ENCODE measurements at places on chromosomes 5 and 9.
A peak's percentile ranks its signal among the peaks of the same experiment; 100 is the strongest.

- no peak for DNase-seq
These were observed 8.7 kb upstream of the QRFP start for GRCh38 chr9:130905125-130905901.

GRCh38 chr5:963310-963672, 45.3 kb upstream of the NKD2 start:
- no peak for DNase-seq

- DNase-seq, result peak; percentile 35
These were observed 618 bp downstream of the TNPO1 start for GRCh38 chr5:72817076-72817481.

- no peak for DNase-seq
These were observed 324.4 kb downstream of the NDUFS4 start for GRCh38 chr5:53884844-53885243.

- no peak for DNase-seq
These were observed 15.9 kb downstream of the DAP start for GRCh38 chr5:10745133-10745532.

Data from A172 (cell line).